ENCODE measurements at places on chromosomes 7 and 10.

DNA sequence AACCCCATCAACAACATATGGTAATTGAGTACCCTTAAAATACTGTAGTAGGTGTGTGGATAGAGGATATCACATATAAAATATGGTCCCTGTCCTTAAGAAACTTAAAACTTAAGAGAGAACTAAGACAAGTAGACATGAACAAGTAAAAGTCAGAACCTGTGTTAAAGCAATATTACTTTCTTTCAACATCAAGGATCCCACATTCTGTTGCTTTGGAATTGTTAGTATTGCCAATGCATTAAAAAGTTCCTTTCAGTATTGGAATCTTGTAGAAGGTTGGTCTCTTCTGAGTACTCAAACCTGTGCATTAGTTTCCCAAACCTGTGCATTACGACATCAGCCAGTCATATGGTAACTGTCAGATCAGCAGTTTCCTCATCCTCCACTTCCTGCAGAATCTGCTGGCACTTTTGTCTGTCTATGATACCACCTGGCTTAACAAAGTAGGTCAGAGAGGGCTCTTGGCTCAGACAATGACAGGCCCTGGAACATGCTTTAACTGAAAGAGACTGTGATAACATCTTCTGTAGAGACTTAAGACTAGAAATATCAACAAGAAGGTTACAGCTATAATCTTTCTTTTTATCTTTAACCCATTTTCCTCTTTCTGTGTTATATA is 56.5 kb downstream of the CCDC71L start:
- no peak for DNase-seq

DNA sequence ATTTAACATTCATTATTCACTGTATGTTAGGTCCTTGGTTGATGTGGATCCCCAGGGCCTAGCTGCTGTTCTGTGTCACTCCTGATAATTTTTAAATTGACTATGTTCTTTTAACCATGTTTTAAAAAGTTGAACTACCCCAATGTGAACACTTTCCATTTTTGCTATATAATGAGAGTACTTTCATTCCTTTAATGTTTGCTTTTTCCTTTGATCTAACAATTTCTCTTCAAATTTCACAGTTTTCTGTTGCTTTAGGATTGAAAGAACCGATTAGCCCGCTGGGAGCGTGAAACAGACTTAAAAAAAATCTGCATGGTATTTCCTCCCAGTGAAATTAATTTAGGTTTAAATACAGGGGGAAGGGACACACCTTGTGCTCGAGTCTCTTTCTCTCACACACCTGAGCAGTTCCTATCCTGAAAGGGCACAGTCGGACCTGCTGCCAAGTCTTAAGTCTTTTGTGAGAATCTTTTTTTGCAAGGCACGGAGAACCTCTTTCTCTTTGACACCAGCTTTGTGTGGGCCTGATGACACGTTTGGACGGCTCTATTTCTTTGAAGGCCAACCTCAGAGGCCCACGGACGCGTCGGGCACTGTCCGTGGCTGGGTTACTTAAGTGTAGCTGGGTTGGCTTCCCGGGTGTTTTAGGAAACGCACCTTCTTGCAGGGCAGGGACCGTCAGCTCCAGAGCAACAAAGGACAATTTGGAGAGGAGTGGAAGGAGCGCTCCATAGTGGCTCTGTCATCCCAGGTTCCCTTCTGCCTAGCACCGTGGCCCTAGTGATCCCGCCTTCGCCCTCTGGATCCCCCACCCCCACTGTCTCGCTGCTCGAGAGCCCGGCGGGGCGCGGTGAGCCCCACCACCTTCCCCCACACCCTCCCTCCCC is 1.0 kb upstream of the CHN2 start:
- DNase-seq, result no peak

GRCh38 chr7:127438836-127439235 is 46.3 kb upstream of the ZNF800 start:
- no peak for DNase-seq

- DNase-seq, result no peak
Observed at GRCh38 chr7:107691716-107692115, 31.1 kb downstream of the SLC26A4 start.

DNA sequence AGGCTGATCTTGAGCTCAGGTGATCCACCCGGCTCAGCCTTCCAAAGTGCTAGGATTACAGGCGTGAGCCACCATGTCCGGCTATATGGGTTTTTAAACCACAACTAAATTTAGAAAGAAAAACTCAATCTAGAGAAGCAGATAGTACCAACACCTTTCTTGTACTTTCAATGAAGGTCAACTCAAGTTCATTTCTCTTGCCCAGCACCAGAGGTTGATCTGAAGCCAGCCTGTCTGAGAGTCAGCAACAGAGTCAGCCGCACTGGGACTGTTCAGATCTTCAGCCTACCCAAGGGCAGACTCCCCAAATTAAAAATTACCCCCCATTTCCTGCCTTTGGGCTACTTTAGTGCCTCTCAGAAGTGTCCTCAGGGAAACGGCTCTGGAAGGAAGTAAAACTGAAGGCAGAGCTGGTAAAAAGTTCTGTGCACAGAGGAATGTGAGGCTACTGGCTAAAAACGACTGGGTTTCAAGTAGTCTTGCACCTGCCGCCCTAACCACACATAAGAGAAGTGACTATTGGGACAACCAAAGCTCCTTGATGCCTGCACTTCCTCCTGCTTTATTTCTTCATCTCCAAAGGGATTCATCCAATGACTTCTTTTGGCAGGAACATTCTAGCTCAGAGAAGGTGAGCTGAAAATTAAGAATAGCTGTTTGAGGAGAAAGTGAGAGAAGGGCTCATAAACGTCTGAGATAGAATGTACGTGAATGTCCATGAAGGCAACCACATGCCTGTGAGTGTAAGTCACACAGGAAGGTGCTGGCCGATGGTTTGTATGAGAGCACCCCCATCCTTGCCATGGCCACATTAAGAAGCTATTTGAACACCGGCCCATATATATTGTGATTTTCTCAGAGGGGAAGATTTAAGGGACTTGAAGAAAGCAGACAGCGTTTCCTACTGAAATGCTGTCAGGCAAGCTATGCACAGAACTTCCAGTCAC is 142.4 kb upstream of the PRR15 start:
- DNase-seq, result no peak

DNA sequence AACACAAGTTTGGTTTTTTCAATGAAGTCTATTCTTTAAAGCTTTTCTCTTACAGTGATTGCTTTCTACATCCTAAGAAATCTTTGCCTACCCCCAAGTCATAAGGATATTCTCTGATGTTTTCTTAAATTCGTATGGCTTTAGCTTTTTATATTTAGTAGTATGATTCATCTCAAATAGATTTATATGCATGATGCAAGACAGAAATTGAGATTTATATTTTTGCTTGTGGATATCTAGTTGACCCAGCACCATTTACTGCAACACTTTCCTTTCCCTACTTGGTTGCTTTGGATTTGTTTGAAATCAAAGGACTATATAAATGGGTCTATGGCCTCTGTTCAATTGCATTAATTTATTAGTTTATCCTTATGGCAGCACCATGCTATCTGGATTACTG is 113.9 kb downstream of the ZNF438 start:
- no peak for DNase-seq

GRCh38 chr10:61140765-61141392 is 196.9 kb upstream of the RHOBTB1 start:
- peak; percentile 3 for DNase-seq

- no peak for DNase-seq
Observed at GRCh38 chr7:94394437-94395140, at the start of gene COL1A2. COL1A2 (plus strand) TSS chr7:94394895; CDS start chr7:94395032, 137 bp downstream.

DNA sequence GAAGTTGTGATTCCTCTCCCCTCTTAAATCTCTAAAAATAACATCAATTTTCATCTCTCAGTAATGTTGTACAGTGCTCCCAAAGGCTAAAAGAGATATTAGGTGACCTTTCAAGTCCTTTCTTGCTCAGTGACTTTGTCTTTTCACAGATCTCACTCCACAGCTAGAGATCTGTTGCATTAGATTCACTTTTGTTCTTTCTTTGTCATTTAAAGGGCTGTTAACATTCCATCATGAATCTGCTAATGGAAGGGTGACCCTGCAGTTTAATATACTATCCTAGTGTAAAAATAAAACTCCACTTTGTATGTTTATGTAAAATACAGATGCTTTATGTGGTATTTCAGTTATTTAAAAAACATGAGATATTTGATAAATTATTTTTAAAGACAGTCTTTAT is 30.5 kb downstream of the GNAI1 start:
- DNase-seq, result no peak

- DNase-seq, result peak; percentile 57
Observed at GRCh38 chr7:151243408-151244195, 4.9 kb downstream of the SMARCD3 start.

GRCh38 chr10:71821909-71822763 is 28.9 kb downstream of the PSAP start:
- DNase-seq, result no peak

DNA sequence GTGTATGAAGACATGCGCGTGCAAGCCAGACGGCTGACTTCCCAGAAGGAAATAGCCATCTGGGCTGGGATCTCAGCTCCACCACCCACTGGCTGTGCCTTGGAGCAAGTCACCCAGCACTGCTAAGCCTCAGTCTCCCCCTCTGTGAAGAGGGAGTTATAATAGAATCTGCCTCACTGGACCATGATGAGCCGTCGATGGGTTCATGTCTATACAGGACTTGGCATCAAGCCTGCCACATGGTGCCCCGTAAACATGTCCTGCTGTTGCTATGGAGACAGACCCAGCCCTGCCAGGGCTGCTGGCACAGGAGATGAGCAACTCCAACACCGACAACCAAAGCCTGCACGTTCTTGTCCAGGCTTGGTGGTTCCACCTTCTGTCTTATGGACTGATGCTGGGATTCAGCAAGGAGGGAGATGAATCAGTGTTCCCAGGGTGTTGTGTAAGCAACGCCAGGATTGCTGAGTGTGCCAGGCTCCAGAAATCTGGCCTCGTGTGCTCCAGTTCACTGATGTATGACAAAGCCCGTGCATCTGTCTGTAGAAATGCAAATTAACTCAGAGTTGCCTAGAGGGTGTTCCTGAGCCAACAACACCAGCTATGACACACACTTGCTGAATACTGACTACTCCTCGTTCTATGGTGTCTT is 5.6 kb downstream of the GPR15LG start:
- DNase-seq, result no peak

- DNase-seq, result no peak
Observed at GRCh38 chr10:119251315-119251708, 43.9 kb downstream of the GRK5 start.

GRCh38 chr10:87511526-87511925 is 6.8 kb downstream of the MINPP1 start:
- no peak for DNase-seq
